ENCODE measurements at places on chromosomes 13 and 19.

- DNase-seq = no peak
Observed at GRCh38 chr19:31325342-31325741, 23.9 kb downstream of the TSHZ3 start.

GRCh38 chr13:51229731-51230130 is 7.5 kb downstream of the FAM124A start:
- DNase-seq = no peak

GRCh38 chr19:39998501-39998900 is 1.6 kb downstream of the ZNF546 start:
- no peak for DNase-seq

GRCh38 chr19:8224394-8225145 is 15.4 kb downstream of the CERS4 start:
- DNase-seq = no peak

GRCh38 chr13:32092496-32092895 is 60.9 kb downstream of the FRY start:
- DNase-seq = no peak

- no peak for DNase-seq
Observed at GRCh38 chr13:46667687-46668281, 114.8 kb downstream of the LRCH1 start.

DNA sequence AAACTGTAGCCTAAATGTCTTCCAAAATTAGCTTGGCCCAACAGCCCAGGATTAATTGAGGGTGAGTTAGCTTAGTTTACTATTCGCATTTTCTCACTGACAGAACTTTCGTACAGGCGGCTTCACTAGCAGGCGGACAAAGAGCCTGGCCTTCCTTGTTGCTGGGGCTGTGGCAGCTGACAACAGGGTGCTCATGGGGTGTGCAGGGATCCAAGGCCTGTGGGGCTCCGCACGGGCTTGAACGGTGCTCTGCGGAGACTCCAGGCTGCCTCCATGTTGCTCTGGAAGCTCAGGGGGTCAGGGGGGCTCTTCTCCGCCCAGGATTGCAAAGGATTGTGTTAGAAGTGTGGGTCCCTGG is 36.3 kb upstream of the DPRX start:
- no peak for DNase-seq

GRCh38 chr13:38570706-38571105 is 116.2 kb upstream of the FREM2 start:
- no peak for DNase-seq

- DNase-seq = no peak
Observed at GRCh38 chr13:89684896-89685295, 1662.6 kb upstream of the MIR17HG start.

- DNase-seq = no peak
Observed at GRCh38 chr13:78030341-78030896, 111.8 kb upstream of the EDNRB start.

- DNase-seq = no peak
Observed at GRCh38 chr19:44694184-44694579, 4.8 kb upstream of the CEACAM16 start.

- DNase-seq = no peak
Observed at GRCh38 chr19:49939721-49940481, 10.6 kb upstream of the NUP62 start.

- no peak for DNase-seq
Observed at GRCh38 chr13:40764587-40765403, 6.2 kb downstream of the MRPS31 start.

GRCh38 chr13:59337070-59337469 is 826.7 kb downstream of the DIAPH3 start:
- no peak for DNase-seq

DNA sequence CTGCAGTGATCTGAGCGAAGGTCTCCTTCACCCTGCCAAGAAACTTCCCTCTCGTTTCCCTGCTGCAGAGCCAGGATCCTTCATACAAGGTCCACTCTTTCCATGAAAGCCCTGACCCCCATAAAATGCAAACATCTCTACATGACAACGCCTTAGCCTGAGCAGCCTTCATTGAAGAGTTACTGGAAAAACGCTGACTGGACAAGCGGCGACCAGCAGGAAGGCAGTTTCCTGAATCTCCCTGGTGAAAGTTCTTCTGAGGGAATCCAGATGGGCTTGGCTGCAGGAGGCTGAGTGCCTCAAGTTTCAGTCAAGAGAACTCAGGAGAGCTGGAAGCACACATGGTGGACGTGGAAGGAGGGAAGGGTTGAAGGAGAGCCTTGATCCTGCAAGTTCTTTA is 17.7 kb downstream of the GSX1 start:
- DNase-seq = no peak

DNA sequence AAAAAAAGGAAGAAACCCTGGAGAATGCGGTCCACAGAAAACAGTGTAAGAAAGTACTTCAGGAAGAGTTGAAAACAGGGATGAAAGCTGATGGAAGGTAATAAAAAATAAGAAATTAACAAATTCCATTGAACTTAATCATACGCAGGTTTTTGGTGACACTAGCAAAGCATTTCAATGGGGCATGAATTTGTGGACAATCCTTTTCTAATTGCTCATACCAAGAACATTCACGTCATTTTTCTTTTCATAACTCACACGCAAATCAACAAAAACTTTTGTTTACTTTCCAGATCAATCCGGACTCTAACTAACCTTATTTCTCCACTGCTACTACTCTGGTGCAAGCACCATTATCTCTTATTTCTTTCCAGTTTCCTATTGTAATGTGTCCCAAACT is 1195.0 kb downstream of the SLITRK5 start:
- no peak for DNase-seq

DNA sequence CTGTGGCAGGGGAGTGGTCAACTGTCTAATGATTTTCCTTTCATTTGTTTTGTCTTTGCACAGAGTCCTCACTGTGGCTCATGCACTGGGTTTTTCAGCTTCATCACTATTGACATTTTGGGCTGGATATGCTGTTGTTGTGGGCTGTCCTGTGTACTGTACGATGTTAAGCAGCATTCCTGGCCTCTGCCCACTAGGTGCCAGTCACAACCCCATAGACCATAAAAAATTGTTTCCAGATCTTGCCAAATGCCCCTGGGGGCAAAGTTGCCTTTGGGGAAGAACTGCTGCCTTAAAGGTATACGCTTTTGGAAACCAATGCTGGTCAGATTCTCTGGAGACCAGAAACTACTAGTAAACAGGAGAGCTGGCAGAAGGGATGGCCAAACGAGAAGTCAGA is 310.4 kb downstream of the SPRY2 start:
- DNase-seq = peak; percentile 49

GRCh38 chr19:43625918-43626579 is 6.6 kb upstream of the ZNF428 start:
- no peak for DNase-seq

DNA sequence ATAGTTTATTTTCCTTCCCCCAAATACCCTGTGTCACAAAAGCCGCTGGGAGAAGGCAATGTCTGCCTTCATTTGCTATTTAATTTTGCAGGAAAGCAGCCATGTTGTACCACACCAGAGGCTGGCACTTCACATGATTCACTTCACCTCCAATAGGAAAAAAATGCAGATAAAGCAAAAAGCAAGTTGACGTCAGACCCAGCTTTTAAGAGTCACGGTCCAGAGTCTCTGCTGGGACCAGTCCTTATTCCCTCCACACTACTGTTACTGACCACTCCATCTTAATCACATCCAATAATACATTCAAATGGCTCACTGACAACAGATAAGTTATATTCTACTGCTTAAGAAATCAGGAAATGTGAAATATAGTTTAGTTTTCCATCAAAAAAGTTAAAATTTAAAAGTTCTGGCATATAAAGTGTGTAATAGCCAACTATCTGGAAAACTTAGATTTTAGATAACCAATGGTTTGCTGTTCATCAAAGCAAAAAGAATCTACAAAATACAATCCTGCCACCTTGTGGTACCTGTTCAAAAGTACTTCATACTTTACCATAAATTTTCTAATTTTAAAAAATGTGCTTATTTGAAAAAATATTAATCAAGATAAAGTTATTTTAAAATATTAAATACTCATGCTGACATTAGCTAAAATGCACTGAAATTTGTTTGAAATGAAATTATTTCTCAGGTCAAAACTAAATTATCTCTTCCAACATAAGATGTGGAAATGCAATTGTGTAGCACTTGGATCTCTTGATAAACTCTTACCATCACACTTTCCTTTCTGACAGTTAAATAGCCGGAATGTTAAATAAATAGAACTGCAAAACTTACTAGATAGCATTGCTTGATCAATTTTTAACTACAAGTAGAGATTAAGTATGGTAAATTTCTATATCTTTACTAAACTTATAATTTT is 97.3 kb downstream of the SERP2 start:
- DNase-seq = peak; percentile 60

DNA sequence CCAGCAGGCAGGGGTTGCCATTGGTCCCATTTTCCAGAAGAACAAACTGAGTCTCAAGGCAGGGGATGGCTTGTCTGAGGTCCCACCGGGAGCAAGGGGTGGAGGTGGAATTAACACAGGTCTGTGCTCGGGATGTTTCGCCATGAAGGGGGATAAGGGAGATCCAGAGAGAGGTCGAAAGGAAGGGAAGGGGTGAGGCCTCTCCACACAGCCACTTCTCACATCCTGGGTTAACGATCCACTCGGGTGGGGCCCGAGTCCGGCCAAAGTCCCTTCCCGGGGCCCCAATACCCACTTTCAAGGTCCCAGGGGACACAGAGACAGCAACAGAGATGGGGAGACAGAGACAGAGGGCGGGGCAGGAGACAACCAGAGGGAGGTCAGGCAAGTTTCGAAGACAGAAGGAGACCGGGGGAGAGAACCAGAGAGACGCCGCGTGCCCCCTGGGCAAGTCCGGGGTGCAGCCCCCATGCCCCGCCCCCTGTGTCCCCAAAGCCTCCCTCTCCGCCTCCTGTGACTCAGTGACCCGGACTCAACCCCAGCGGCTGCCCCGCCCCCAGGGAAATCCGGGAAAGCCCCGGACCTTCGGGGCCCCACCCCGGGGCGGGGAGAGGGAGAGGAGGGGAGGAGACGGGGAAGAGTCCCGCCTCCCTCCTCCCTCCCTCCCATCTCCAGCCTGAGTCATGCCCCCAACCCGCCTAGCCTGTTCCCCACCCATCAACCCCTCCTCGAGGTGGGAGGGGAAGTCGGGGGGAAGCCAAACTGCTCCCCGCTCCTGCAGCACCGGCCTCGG is 1.4 kb upstream of the BCL3 start:
- DNase-seq = peak; percentile 92

GRCh38 chr13:46649816-46650215 is 96.8 kb downstream of the LRCH1 start:
- no peak for DNase-seq

GRCh38 chr19:41321600-41322270 is 11.8 kb downstream of the CCDC97 start:
- peak; percentile 62 for DNase-seq

GRCh38 chr19:13212759-13213330 is 62.6 kb downstream of the IER2 start:
- DNase-seq = no peak

DNA sequence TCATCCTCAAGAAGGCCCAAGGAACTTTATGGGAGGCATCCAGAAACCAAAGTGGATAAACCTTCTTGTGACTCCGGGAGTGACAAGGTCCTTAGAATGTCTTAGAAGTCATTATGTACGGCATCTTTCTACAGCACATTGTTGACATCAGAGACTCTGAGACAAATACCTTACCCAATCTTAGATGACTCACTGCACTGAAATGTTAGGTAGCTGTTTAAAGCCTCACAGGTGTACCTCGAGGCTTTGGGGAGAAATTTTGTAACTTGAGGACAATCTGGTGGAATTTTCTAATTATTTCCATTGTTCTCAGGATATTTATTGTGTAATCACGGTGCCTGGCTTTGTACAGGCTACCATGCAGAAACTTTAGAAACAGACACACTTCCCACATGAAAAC is 14.8 kb upstream of the LGALS13 start:
- DNase-seq = no peak

DNA sequence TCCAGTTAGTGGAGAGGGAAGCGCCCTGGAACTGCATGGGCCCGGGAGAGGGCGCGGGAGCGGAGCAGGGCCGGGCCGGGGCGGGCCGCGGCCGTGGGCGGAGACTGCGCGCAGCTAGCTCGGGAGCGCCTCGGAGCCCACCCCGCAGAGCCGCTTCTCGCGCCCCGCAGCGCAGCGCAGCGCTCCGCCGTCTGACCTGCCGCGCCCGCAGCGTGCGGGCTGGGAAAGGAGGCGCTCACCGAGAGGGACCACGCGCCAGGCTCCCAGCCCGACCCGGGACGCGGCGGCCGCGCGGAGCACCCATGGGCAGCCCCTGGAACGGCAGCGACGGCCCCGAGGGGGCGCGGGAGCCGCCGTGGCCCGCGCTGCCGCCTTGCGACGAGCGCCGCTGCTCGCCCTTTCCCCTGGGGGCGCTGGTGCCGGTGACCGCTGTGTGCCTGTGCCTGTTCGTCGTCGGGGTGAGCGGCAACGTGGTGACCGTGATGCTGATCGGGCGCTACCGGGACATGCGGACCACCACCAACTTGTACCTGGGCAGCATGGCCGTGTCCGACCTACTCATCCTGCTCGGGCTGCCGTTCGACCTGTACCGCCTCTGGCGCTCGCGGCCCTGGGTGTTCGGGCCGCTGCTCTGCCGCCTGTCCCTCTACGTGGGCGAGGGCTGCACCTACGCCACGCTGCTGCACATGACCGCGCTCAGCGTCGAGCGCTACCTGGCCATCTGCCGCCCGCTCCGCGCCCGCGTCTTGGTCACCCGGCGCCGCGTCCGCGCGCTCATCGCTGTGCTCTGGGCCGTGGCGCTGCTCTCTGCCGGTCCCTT is at the start of gene MLNR:
Gene MLNR (plus strand): TSS at position 303 of the 820 bp plus-strand sequence. CDS start 0 bp downstream, at position 303.
- no peak for DNase-seq

DNA sequence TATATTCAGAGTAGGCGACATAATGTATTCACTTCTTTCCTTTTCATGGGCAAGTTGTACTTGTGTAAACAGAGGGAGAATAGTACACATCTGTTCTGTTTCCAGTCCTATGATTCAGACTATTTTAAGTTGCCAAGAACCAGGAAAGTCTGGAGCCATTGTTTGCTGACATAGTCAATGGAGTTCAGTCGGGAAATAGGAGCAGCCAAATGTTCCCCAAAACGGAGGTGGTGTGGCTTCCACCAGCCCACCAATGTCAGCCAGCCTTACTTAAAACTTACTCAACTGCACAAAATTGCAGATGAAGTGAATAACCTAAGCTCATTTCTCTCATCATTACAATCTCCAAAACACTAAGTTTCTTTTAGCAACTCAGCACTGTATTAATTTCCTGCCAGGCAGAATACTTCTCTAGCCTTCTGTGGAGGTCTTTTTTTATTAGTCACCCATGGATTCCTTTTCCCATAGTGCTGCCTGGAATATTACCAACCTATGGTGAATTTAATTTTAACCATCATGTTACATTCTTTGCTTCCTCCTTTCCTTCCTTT is 22.3 kb upstream of the CSNK1A1L start:
- peak; percentile 21 for DNase-seq

DNA sequence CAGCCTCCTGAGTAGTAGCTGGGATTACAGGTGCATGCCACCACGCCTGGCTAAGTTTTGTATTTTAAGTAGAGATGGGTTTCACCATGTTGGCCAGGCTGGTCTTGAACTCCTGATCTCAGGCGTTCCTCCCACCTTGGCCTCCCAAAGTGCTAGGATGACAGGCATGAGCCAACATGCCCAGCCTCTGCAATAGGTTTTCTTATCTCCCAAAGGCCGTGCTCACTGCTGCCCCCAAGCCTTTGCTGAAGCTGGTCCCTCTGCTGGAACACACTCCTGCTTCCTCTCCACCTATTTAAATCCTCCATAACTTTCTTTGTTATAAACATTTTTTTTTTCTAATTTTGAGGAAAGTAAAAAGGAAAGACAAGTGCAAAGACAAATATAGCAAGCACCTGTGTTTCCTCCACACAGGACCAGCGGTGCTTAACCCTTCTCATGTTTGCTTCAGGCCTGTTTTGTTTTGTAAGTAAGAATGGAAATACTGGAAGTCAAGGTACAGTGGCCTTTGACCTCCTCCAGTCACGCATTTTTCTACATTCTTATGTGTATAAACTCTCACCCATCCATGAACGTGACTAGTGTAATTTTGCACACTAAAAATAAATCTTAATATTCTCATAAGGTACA is 14.5 kb upstream of the TNFAIP8L1 start:
- DNase-seq = peak; percentile 67
